ENCODE measurements at places on chromosomes 2 and 18.
A peak's percentile ranks its signal among the peaks of the same experiment; 100 is the strongest.

DNA sequence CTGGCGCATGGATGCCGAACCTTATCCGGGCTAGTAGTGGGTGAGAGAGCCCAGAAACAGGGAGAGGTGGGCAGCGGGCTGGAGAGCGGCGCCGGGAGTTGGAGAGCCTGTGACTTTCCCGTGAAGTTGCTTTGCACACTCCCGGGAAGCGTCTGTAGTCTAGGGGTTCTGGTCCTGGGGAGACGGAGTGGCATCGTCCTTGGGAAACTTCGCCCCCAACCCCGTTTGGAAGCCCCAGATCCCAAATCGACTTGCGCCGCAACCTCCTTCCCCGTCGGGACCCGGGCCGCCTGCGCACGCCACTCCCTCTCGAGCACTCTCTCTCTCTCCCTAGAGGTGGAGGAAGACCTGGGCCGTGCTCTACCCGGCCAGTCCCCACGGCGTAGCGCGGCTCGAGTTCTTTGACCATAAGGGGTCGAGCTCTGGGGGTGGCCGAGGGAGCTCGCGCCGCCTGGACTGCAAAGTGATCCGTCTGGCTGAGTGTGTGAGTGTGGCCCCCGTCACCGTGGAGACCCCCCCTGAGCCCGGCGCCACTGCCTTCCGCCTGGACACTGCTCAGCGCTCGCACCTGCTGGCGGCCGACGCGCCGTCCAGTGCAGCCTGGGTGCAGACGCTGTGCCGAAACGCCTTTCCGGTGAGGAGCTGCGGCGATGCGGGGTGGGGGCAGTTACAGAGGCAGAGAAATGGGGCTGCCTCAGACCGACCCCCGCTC lies 456 bp downstream of the DOK1 start:
- DNase-seq = no peak

DNA sequence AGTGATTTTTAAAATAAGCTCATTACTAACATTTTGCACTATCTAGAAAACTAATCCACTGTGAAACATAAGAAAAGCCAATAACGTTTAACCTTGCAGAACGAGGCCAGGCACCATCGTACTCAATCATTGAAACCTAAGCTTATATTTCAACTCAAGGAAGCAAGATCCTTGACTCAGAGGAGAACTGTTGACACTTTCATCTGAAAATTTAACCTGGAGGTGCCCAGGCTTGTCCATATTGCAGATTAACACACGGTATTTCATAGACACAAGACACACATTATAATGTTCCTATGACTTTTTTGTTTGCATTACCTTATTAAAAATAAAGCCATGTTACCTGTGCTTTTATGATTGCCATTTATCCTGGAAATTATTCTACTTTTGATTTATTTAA lies 89.6 kb downstream of the ZNF385B start:
- no peak for DNase-seq

DNA sequence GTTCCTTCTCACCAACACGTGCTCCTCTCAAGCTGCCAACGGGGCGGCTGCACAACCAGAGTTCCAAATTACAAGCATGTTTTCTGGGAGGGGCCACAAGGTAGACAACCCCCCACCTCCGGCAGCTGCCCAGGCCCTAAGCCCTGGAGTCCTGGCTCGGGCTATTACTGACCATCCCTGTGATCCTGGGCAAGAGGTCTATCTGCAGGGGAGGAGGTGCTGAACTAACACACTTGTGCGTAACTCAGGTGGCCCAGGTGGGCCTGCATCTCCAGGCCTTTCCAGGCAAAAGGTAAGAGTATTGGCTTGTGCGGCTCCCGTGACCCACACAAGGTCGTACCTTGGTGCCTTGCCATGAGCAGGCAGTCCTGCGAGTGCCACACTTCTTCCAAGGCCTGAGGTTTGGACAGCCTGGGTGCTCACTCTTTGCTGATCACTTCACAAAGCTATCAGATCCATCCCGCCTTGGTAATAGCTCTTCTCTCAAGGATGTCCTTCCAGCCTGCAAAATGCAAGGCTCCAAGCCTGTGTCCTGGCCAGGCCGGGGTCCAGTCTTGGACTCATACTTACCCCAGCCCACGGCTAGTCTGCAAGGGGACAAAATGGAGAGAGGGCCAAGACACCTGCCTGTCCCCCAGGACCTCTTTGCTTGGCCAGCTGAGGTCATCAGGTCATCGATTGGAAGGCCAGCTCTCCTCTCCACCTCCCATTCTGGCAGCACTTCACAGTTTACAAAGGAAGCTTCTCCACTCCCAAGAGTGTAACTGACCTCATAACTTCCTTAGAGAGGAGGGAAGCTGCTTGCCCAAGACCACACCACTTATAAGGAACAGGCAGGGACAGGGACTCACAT lies 33.9 kb downstream of the ADRA2B start:
- DNase-seq = no peak

GRCh38 chr2:190909680-190910079 lies 29.1 kb downstream of the GLS start:
- DNase-seq = no peak

GRCh38 chr2:121839584-121839983 lies 84.1 kb downstream of the TSN start:
- no peak for DNase-seq

DNA sequence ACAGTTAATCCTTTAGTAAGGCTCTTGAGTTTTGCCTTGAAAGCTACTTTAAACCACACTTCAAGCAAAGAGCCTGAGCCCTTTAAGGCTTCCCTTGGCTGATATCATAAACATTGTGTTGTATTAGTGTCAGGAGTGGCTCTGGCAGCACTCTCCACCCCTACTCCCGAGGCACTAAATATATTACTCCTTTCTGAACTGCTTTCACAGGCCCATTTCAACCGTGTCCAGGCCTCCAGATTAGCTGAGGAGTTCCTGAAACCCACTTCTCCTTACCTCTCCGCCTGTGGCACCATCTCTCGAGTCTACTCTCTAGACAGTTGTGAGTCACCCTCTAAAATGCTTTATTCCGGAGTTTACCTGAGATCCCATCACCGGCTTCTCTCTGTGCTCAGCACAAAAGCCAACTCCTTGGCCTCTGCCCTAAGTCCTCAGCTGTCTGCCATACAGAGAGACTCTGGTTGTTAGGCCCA lies 14.4 kb upstream of the STON1 start:
- no peak for DNase-seq

GRCh38 chr2:123370186-123370585 lies 654.9 kb upstream of the CNTNAP5 start:
- DNase-seq = no peak

DNA sequence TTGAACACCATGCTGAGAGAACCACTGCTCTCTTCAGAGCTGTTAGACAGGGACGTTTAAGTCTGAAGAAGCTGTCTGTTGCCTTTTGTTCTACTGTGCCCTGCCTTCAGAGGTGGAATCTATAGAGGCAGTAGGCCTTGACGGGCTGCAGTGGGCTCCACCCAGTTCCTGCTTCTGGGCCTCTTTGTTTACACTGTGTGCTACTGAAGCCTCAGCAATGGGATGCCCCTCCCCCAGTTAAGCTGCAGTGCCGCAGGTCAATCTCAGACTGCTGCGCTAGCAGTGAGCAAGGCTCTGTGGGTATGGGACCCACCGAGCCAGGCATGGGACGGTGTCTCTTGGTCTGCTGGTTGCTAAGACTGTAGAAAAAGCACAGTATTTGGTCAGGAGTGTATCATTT lies 162.3 kb upstream of the NXPH2 start:
- DNase-seq = no peak

DNA sequence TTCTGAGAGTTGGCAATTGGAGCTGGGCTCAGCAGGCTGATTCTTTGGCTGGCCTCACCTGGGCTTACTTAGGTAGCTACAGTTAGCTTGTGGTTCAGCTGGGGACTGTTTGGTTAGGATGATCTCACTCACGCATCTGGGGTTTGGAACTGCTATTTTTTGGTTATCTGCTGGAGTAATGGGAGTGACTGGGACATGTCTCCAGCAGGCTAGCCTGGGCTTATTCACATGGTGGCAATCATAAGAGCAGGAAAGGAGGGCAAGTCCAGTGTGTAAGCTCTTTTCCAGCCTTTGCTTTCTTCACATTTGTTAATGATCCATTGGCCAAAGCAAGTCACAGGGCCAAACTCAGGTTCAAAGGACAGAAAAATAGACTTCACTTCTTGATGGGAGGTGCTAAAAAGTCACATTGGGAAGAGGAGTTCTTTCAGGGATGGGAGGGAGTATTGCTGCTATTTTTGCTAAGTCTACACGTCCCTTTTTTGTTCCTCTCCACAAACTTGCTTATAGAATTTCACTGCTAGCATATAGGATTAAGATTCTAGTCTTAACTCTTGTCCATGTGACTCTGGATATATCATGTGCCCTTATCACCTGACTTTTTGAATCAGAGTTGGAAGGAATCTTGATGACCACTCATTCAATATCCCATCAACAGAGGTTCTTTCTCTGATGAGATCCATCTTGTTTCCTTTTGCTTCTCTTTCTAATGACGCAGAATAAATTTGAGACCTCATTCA lies 174.0 kb downstream of the ZFP36L2 start:
- no peak for DNase-seq

- no peak for DNase-seq
Measured at GRCh38 chr2:100810603-100811145, 9.3 kb upstream of the NPAS2 start.

DNA sequence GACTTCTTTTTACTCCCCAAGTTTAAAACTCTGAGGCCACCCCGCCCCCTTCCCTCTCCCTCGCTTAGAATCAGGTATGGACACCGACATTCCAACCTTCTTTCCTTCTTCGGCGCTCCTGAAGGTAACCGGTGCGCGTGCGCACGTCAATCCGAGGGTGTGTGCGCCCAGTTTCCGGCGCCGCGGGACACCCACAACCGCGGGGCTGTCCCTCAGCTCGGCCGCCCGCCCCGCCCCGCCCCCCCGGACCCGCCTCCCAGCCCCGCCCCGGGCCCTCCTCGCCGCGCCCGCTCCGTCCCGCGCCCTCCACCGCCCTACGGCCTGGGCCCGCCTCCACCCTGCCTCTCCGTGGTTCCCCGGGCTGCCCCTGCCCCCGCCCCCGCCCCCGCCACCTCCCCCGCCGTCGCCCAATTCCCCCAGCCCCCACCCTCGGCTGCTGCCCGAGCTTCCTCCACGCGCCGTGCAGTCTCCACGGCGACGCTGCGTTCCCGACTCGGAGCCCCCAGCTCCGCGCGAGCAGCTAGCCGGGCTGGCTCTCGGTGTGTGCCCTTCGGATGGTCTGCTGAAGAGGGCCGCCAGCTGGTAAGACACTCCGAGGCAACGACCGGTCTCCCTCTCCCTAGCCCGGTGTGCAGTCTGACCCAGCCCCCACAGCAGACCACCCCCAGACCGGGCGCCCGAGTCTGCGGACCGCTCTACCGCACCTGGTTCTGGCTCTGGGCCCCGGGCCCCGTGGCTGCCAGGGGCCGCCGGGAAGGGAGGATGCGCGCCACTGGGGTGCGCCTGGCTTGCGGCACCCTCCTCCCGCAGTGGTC lies 635 bp downstream of the ERICH2 start:
- DNase-seq = peak; percentile 44

GRCh38 chr2:174108579-174108978 lies 139.8 kb downstream of the OLA1 start:
- no peak for DNase-seq

DNA sequence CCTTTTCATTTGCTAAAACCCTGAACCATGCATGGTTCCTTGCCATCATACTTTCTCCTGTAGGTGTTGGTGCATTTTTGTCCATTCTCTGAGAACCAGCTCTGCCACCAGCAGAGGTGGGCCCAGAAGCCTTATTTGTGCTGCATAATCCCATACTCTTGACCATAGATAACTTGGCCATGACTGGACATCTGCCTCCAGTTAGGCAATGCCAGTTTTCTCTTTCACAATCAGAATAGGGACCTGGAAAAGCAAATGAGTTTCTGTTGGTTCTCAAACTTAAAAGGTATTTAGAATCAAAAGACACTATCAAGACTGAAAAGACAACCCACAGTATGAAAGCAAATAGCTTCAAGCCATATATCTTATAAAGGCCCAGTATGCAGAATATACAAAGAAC lies 167.3 kb downstream of the MAIP1 start:
- no peak for DNase-seq

DNA sequence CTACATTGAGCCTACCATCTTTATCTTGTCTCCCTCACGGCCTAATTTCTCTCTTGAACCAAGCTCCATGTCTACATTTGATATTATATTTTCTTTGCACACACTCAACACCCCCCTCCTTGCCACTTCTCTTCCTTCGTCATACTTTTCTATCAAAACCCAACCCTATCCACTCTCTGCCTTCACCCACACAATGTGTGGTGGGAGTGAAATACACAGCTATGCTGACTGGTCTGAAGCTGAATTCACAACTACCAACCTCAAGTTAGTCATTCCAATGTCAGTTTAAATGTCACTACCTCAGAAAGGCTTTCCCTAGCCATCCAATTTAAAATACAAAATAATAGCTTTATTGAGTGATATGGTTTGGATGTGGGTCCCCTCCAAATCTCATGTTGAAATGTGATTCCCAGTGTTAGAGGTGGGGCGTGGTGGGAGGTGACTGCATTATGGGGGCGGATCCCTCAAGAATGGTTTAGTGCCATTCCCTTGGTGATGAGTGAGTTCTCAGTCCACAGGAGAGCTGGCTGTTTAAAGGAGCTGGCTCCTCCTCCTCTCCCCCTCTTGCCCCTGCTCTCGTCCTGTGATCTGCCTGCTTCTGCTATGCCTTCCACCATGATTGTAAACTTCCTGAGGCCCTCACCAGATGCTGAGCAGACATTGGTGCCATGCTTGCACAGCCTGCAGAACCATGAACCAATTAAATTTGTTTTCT lies 112.1 kb downstream of the DTNB start:
- DNase-seq = no peak

- DNase-seq = no peak
Measured at GRCh38 chr18:8966821-8967220, 135.7 kb upstream of the NDUFV2 start.

DNA sequence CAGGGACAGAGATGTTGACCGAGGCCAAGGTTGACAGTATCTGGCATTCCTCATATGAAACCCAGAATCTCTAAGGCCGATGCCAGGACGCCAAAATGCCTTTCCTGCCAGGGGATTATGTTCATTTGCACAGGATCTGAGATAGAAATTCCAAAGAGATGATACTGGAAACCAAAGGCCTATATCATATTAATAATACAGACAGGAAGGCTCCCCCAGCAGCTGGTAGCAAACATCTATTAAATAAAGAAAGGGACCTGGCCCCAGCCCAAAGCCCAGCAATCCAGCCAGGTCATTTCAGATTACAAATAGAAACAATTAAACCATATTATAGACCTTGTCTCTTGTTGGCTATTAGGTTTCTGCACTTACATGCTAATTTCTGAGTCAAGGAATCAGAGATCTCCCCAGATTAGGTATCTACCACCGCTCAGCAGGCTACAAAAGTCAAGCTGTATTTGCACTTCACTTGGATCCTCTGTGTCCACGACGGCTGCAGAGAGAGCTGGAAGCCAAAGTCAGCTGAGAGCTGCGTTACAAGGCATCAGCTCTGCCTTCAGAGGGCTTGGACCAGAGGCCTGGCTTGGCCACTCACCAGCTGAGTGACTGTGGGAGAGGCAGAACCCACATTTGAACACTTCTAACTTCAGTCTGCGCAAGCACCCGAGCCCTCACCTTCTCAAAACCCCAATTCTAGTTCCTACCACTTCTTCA lies 269.3 kb upstream of the SIX2 start:
- DNase-seq = no peak

GRCh38 chr2:162123806-162124758 lies 28.0 kb downstream of the GCG start:
- no peak for DNase-seq

- no peak for DNase-seq
Measured at GRCh38 chr18:26700201-26700600, 151.8 kb upstream of the KCTD1 start.

GRCh38 chr2:120641366-120641771 lies 94.3 kb upstream of the GLI2 start:
- no peak for DNase-seq

GRCh38 chr2:45329045-45329677 lies 281.9 kb downstream of the SRBD1 start:
- DNase-seq = no peak

All from activated T-helper 1 cell treated with Interleukin-2 at 50 U/mL for 16 hours (primary cell).